KG1 (cell line): ENCODE measurements at places on chromosomes 13 and 19.

DNA sequence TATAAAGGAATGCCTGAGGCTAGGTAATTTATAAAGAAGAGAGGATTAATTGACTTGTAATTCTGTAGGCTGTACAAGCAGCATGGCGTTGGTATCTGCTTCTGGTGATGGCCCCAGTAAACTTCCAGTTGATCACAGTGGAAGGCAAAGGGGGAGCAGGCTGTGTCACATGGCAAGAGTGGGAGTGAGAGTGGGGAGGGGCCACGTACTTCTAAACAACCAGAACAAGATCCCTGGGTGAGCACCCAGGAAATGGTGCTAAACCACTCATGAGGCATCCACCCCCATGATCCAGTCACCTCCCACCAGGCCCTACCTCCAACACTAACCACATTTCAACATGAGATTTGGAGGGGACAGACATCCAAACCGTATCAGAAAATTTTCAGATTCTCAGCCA lies 3.0 kb upstream of the RNF113B start:
- no peak for DNase-seq

DNA sequence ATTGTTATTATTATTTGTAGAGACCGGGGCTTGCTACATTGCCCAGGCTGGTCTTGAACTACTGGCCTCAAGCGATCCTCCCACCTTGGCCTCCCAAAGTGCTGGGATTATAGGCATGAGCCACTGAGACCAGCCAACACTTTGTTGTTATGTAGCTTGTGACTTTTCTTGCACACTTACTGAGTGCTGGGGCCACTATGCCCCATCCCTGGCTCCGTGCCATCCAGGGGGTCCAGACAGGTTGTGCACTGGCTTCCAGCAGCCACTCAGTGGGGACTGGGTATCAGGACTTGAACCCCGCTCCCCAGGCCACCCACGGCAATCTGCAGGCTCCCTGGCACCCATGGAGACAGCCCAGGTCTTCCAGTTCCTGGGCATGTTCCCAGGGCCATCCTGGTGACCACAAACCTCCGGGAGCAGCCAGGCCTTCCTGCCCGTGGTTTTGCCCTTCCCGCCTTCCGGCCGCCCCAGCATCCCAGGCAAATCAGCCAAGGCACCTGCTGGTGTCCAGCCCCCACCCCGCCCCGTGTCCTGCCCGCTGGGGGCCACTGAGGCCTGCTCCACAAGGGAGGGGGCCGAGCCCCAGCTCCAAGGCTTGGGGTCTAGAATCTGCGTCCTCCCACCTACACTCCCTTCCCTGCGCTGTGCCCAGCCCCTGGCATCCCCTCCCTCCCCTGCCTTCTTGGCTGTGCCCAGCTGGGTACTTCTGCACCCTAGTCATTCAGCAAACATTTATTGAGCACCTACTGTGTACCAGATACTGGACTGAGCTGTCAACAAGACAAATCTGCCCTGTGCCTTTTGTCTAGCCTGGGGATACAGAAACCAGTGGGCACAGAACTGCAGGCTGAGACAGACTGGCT lies 23.7 kb upstream of the SEMA6B start:
- no peak for DNase-seq

DNA sequence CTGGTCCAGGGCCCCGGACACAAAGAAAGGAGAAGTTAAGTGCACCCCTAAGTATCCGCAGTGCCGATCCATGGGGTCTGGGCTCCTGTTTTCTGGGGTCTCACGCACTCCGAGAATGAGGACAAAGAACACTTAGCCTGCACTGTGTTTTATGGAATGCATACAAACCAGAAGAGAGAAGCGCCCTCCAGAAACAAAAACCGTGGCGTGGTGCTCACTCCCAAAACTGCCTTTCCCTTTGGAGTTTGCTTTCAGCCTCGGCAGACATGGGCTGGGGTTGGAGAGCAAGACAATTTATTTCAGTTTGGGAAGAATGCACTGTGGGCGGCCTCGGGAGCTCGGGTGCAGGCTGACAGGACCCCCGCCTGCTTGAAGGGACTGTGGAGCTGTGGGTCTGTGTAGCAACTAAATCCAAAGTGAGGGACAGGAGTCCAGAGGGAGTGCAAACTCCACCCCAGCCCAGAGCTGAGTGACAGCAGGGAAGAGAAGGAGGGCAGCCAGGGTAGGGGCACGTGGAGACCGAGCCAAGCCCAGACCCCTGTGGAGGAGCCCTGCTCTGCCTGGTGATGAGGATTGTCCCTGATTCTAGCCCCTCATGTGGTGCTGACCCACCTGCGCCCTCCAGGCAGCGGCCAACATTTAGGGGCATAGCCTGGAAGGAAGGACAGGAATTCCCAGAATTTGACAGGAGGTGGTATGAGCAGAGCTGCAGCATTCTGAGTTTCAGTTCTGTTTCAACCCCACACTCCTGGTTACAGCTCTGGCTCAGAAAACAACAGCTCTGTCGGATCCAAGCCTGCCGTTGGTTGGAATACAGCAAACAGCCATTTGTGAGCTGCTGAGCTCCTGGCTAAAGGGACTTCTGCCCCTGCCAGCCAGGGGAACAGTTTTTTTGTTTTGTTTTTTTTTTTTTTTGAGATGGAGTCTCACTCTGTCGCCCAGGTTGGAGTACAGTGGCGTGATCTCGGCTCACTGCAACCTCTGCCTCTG lies 37.8 kb upstream of the POP4 start:
- no peak for DNase-seq

GRCh38 chr13:34247596-34247995 lies 429.6 kb downstream of the RFC3 start:
- no peak for DNase-seq

DNA sequence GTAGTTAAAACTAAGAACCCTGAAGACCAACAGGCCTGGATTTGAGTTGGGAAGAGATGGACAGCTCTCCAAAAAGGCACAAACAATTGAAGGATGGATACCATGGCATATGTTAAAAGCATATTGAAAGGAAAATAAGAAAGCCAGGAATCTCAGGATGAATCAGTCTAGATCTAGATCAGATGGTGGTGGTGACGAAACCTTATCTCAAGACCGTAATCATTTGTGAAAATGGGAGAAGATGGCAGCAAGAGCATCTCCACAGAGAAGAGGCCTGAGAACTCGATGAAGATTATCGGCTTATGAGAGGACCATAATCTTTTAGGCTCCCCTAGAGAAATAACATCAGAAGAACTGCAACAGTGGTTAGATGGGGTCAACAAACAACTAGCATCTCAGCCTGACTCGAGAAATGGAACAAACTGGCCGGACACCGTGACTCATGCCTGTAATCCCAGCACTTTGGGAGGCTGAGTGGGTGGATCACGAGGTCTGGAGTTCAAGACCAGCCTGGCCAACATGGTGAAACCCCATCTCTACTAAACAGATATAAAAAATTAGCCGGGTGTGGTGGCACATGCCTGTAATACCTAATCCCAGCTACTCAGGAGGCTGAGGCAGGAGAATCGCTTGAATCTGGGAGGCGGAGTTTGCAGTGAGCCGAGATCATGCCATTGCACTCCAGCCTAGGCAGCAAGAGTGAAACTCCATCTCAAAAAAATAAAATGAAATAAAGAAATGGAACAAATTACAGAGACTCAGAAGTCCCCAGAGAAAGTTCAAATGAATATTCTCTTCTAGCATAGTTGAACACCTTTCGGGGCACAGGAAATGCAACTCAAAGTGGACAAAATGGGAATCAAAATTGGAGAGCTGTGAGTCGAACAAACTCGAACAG lies 47.6 kb downstream of the FOXO1 start:
- no peak for DNase-seq

DNA sequence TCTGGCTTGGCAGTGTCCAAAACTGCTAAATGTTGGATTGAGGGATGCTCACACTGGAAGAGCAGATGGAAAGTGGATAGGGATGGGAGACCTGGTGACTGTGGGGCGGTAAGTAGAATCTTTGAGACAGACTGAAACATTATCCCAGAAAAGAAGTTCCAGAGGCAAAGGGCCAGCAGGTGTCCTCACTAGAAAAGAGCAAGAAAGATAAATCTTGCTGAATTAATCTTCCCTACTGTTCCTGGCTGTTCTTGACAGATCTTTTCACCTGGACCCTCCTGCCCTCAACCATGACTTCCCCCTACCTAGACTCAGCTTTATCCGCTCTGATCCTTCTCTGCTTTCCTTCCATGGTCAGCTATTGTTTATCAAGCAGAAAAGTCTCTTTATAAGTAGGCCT lies 35.0 kb upstream of the FRY start:
- DNase-seq, result no peak

DNA sequence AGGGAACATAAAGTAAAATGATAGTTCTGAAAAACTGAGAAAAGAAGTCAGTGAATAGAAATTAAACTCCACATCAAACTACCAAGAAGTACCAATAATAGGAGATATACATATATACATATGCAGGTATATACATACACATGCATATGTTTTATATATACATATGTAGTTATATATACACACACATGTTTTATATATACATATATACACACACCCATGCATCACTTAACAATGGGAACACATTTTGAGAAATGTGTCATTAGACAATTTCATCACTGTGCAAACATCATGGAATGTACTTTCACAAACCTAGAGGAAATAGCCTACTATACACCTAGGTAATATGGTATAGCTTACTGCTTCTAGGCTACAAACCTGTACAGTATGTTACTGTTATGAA lies 626.8 kb upstream of the PCDH9 start:
- no peak for DNase-seq

DNA sequence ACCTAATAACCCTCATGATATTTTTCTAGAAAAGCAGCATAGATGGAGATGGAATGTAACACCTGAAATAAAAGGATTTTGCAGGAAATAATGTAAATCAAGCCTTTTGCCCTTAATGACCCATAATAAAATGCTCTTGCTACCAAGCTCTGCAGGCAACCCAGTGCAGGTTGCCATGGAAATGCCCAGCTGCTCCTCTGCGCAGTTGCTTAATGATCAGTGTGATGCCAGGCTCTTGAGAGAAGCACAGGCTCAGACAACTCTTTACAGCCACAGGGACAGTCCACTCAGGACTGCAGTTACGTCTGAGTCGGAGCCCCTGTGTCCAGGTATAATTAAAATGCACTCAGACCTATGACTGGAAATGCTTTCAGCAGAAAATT lies 165.5 kb downstream of the LACC1 start:
- no peak for DNase-seq
